ENCODE measurements at places on chromosomes 2 and 18.

GRCh38 chr2:20182241-20182931, 42.5 kb downstream of the SDC1 start:
- DNase-seq, result peak; percentile 10

GRCh38 chr2:136693966-136694365, 71.4 kb upstream of the THSD7B start:
- no peak for DNase-seq

- DNase-seq, result no peak
Measured at GRCh38 chr2:12719400-12720277, 2.9 kb downstream of the TRIB2 start.

DNA sequence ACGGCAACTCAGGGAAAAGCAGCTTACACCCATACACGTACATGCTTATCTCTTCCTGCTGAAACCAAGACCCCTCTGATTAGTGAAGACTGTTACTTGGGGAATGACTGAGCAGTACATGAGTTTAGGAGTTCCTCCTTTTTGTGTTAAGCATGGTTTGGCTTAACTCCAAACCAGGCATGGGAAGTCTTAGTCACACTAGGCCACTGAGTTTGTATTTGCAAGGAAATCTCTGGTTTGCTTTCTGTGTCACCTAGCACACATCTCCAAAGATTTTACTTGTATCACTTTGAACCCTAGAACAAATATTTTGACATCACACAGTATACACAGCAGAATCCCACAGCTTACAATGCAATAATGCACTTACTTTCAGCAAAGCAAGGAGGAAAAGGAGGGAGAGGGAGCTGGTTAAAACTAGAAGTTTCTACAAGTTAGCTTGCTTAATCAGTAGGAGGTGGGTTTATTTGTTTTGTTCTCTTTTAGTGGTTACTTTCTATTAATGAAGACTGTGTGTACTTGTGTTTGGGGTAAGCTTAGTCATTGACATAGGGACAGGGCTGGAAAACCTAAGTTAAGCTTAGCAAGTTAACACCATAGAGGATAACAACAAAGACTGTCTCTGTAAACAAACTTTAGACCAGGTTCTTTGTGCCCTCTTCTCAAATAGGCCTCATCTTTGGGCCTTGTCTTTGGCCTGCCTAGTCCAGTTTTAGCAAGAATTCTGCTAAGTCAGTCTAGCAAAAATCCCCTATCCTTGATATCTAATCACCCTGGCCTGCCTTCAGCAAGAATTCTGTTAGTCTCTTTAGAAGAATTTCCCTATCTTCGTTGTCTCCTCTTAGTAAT, 219.4 kb downstream of the MREG start:
- no peak for DNase-seq

- no peak for DNase-seq
Measured at GRCh38 chr2:134273256-134273983, 19.5 kb downstream of the MGAT5 start.

DNA sequence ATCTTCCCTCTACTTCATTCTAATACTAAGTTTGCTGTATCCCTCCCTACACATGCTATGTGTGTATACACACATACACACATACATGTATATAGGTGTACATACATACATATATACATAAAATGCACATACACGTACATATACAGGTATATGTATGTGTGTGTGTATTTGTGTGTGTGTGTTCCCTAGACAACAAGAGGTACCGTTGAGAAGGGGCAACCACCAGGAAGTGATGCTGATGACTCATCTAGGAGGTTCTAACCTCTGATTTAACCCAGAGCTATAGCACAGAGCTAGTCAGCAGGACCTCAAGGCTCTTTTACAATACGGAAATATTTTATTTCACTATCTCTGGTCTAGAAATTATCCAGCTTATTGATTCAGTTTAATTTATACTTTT, 139.2 kb downstream of the LAMA3 start:
- DNase-seq, result no peak

GRCh38 chr2:232894746-232895145, 24.7 kb downstream of the SNORC start:
- no peak for DNase-seq

DNA sequence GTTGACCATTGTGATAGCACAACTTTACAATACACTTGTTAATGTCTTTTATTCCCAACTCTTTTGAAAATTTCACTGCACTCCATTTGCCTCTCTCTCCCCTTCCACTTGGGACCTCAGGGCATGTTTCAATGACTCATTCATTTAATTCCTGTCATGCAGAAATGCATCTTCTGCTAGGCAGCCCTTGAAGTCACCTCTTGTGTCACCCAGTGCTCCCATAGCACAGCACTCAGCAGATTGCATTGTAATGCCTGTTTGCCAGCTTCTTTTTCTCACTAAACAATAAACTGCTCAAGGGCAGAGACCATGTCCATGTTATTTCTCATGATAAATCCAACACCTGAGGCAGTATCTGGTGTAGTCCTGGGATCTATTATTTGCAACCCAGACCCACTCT, 85.9 kb upstream of the ACSL3 start:
- DNase-seq, result no peak

DNA sequence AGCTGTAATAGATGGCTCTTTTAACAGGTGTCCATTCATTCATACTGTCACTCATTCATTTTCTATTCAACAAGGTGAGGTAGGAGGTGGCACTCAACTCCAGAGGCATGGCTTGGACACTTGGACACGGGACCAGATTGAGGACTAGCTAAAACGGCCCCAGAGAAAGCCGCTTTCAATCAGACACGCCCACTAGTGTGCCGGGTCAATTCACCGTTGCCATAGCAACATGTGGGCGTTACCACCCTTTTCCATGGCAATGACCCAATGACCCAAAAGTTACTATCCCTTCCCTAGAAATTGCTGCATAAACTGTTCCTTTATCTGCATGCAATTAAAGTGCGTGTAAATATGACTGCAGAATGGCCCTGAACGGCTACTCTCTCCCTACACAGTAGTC, 49.2 kb upstream of the LGALSL start:
- DNase-seq, result no peak

GRCh38 chr2:168278424-168278888, 31.1 kb upstream of the STK39 start:
- no peak for DNase-seq

GRCh38 chr18:57089702-57090101, 57.2 kb upstream of the BOD1L2 start:
- DNase-seq, result no peak

- no peak for DNase-seq
Measured at GRCh38 chr2:8408560-8409460, 273.0 kb upstream of the ID2 start.

- DNase-seq, result no peak
Measured at GRCh38 chr2:198385326-198385725, 580.9 kb downstream of the PLCL1 start.

DNA sequence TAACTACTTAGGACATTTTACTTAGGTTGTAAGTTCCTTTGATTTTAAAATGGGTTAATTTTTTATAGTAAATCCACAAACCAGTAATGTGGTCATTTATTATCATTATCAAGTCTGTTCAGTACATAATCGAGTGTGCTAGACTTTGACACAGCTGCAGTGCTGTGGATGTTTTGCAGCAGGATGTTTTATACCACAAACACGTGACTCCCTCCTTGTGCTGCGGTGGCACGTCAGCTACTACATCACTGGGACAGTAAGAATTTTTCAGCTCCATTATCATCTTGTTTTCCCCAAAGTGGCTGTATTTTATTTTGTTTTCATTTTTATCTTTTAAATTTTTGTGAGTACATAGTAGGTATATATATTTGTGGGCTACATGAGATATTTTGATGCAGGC, 70.0 kb downstream of the ATP9B start:
- DNase-seq, result no peak

DNA sequence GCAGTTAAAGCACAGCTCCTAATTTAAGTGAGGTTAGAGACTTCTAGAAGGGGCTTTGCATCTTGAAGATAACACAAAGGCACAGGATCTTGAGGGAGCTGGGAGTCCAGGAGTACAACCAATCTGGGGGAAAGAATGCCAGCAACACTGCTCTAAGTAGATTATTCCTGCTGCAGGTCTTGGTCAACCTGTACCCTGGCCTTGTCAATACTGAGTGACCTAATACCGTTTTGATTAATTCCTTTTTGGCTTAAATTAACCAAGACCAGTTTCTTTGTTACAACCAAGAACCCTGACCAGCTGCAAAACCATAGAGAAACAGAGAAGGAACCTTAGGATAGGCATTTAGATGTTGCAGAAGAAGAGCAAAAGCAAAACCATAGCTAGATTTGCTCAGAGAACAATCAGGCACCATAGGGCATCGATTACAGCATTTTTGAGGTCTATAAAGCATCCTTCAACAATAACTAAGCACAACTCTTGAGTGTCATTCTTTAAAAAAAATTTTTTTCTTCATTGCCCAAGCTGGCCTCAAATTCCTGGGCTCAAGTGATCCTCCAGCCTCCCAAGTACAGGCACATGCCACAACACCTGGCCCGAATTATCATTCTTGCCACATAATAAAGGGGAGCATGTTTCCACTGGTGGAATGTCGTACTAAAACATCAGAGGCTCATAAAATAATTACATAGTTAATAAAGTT, 6.3 kb downstream of the STARD7 start:
- no peak for DNase-seq

- DNase-seq, result no peak
Measured at GRCh38 chr2:51350100-51350499, 318.2 kb upstream of the NRXN1 start.

GRCh38 chr2:238507836-238508235, 81.1 kb downstream of the ASB1 start:
- no peak for DNase-seq

- peak; percentile 30 for DNase-seq
Measured at GRCh38 chr18:24683925-24684324, 223.5 kb downstream of the HRH4 start.

- DNase-seq, result no peak
Measured at GRCh38 chr2:40915651-40916050, 463.8 kb upstream of the SLC8A1 start.

GRCh38 chr2:205590759-205591158, 91.5 kb upstream of the NRP2 start:
- no peak for DNase-seq

GRCh38 chr18:8601277-8602032, 7.8 kb upstream of the RAB12 start:
- no peak for DNase-seq

DNA sequence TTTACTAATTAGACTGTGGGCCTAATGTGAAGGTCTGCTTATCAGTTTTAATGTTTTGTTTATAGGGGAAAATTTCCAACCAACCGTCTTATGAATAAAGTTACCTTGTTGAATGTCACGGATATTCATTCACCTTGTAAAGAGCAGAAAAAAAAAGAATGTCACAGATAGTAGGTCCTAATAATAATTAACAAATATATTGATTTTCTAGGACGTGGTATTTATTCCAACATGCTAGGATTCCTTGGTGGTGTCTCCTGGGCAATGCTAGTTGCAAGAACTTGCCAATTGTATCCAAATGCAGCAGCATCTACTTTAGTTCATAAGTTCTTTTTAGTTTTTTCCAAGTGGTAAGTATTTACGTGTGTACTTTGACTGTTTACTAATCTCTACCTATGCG, 23.4 kb downstream of the PAPOLG start:
- DNase-seq, result no peak

GRCh38 chr2:226208726-226209125, 590.9 kb downstream of the IRS1 start:
- DNase-seq, result no peak

DNA sequence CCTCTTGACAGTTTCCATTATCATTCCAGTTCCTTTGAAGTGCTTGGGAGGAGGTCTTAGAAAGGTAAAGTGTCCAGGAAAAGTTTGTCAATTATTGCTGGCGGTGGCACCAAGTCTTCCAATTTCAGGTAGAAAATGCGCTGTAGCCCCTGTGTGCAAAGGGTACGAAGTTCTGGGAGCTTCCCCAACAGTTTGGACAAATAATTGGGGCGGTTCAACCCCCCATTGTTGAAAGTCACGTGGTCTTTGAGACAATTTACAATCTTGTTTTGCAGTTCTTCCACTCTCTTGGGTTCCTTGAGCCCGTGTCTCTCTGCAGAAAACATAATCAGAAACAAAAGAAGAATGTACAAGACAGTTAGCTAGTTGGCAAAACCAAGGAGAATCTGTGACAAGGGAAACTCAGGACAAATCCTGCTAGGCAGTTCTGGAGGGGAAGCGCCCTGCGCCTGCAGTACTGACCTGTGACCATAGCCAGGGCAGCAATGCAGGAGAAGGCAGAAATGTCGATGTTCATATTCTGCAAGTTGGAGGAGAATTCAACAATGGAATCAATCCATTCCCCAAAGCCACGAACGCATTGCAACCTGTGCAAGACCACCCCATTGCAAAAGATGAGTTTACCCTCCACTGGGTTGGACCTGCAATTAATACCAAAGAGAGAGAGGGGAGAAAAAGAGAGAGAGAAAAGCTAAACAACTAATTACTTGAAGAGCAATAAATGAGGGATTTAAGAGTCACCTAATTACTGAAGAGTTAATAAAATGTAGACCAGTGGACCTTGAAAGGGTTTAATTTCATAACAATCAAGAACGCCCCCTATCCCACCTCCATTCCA, 6.6 kb downstream of the NR4A2 start:
- no peak for DNase-seq

DNA sequence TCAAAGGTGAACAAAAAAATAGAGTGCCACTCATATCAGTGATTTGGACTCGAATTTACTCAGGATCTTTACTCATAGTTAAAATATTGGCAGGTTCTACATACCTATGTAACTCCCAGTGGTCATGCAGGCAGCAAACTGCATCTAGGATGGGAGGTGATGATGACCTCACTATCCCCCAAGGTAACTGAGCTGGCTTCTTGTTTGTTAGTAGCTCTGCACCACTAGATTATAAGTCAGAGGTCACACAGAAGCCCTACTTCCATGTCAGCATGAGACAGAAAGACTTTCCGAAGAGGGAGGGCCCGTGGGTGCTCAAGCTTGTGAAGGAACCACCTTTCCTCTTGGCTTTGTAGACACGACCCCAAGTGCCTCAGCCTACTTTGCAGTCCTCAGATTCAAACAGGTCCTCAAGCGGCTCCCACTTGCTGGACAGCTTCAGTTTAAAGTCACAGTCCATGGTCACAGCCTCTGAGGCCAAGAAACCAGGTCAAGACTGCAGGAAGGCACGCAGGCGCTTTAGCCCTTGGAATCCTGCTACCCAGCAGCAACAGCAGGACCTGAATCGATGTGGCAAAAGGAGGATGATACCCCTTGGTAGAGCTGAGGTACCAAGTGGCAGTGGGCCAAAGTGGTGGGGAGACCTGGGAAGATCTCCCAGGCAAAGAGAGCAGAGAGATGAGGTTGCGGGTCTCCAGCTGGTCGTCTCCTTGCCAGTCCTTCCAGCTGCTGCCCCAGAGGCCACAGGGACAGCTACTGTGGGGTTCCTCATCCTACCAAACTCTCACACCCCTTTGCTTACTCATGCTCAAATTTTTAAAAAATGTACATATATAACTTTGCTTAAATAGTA, 4.3 kb downstream of the NTSR2 start:
- no peak for DNase-seq

- DNase-seq, result no peak
Measured at GRCh38 chr2:132824716-132825115, 154.7 kb upstream of the LYPD1 start.
